ENCODE measurements at places on chromosomes 3 and 15. TPM values are rescaled to one million over a fixed set of nuclear protein-coding genes. Genes with fewer than 3 reads are reported as not detected.
A peak's percentile ranks its signal among the peaks of the same experiment; 100 is the strongest.

Gene WWTR1
- total RNA-seq, result 340 TPM

Gene HRG
- total RNA-seq, result not detected

Gene RHOV
- total RNA-seq, result not detected

Gene KNG1
- not detected for total RNA-seq

Gene ZIC1
- total RNA-seq, result not detected

GRCh38 chr3:9826815-9827573 is 16.8 kb downstream of the RPUSD3 start:
- peak; percentile 48 for DNase-seq

DNA sequence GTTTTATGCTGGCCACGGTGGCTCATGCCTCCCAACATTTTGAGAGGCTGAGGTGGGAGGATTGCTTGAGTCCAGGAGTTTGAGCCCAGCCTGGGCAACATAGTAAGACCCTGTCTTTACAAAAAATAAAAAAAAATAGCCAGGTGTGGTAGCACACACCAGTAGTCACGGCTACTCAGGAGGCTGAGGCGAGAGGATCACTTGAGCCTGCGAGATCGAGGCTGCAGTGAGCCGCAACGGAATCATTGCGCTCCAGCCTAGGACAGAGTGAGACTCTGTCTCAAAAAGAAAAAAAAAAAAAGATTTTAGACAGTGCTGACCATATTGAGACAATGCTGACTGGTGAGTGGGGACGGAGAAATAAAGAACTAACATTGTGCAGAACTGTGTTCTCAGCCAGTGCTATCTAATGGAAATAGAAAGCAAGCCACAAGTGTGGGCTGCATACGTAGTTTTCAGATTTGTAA is 67.2 kb downstream of the ST6GAL1 start:
- no peak for DNase-seq

GRCh38 chr3:111227216-111227615 is 155.6 kb downstream of the NECTIN3 start:
- no peak for DNase-seq

GRCh38 chr3:98445949-98446406 is 17.0 kb upstream of the OR5K1 start:
- no peak for DNase-seq

DNA sequence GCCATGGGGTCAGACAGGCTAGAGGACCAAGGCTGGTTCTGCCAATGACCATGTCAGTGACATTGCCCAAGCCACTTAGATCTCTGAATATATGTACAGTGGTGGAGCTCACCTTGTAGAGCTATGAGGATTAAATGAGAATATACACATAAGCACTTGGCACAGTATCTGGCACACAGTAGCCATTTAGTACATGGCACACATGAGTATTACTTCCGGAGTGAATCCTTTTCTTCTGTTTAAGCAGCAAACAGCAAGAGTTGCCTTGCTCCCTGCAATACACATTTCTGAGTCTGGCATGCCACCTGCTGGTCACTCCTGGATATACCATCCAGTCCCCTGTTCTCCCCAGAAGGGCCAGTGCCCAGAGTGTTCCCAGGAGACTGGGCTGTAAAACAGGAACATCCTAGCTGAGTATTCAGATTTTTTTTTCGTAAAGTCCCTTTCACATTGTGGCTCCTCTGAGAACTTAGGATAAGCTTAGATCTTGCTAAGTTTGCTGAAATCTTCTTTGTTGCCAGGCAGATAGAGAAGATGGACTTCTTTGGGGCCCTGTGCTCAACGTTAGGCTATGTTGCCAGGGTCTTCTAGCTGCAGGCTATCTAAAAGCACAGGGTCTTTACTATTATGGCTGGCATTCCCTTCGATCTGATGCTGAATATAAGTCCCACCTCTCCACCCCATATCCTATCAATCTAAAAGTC is 203.4 kb downstream of the ADAMTS9 start:
- peak; percentile 87 for DNase-seq

- DNase-seq, result no peak
Measured at GRCh38 chr15:96180087-96180748, 150.3 kb upstream of the NR2F2 start.

DNA sequence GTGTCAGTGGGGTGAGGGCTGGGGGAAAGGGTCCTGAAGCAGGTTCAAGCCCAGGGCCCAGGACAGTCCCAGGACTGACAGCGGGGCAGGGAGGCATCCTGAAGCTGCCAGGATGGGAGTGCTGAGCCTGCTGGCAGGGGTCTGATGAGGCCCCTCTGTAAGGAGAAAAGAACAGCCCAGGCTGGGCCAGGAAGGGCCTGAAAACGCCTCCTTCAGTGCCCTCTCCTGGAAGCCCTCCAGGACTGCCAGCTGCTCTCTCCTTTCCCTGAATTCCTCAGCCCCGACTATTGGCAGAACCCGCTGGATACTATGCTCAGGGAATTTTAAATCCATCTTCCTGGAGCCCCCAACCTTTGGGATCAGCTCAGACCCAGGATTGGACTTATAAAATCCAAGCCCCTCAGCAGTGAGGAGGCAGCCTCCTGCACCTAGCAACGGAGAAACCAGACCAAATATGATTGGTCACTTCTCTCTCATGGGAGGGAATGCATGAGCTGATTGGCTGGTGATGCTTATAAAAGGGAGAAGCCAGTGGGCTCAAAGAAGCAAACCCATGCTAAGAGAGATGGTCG is 203.5 kb upstream of the LINGO1 start:
- DNase-seq, result peak; percentile 28

GRCh38 chr3:101810022-101810418 is 31.0 kb downstream of the NXPE3 start:
- no peak for DNase-seq

- DNase-seq, result no peak
Measured at GRCh38 chr3:52714335-52715302, 8.7 kb downstream of the SPCS1 start.

- no peak for DNase-seq
Measured at GRCh38 chr3:137062250-137062649, 104.5 kb downstream of the IL20RB start.

DNA sequence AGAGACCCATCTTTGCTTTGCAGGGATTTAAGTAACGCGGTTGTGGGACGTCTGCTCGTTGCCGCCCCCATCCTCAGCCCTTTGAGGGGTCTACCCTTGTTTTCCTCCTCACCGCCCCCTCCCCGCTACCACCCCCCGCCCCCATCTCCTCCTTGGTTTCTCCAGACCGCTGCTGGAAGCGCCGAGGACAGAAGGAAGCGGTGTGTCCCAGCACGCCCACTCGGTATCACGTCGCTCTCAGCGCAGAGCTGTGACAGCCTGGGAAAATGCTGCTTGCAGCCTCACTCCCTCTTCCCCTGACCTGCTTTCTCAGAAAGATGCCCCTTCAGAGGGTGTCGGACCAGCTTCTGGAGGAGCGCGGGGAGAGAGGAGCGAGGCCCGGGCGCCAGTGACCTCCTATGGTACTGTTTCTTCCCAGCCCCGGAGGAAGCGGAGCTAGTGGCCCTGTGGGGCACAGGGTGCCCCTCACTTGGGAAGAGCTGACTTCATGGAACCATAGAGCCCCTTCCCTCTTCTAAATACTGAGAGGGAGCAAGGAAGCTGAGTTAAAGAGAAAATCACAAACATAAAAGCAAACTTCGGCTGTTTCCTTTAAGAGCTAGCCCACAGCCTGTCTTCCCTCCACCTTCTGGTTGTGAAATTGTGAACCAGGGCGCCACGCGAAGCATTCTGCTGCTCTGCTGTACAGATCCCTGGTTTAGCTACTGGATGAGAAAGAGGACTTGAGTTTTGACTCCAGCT is 698 bp downstream of the IL1RAP start:
- DNase-seq, result peak; percentile 71

- DNase-seq, result no peak
Measured at GRCh38 chr3:106635271-106635670, 742.0 kb upstream of the CCDC54 start.

DNA sequence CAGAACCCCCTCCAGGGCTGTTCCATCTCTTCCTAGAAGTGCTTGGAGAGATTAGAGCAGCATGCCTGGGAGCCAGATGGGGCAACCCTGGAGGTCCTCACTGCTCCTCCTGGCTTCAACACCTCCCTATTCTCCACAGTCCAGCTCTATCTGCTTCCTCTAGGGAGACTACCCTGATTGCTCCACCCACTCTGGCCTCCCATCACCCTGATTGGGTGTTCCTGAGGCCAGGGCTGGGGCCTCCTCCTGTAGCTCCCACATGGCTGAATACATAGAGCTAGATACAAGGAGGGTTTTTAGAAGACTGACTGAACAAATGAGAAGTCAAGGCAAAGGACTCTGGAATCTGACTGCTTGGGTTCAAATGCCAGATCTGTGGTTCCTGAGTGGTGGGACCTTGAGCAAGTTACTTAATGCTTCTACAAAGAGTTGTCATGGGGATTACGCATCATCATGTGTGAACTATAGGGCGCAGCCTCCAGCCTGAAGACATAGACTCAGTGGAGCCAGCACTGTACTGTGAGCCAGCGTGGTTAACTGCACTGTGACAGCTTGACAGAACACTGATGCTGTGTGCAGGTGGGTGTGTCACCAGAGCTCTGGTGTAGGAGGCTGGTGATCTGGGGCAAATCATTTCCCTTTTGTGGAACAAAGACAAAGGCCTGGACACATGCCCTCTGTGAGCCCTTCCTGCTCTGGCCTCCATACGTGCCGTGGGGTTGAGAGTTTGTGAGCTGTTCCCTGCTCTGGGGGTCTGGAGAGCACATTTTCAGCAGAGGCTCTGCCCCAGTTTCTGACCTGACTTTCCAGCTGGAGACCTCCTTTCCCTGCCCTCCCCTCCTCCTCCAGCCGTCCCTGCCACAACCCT is 74.8 kb downstream of the SCN5A start:
- DNase-seq, result peak; percentile 18

GRCh38 chr3:96416549-96417255 is 397.7 kb upstream of the EPHA6 start:
- no peak for DNase-seq

DNA sequence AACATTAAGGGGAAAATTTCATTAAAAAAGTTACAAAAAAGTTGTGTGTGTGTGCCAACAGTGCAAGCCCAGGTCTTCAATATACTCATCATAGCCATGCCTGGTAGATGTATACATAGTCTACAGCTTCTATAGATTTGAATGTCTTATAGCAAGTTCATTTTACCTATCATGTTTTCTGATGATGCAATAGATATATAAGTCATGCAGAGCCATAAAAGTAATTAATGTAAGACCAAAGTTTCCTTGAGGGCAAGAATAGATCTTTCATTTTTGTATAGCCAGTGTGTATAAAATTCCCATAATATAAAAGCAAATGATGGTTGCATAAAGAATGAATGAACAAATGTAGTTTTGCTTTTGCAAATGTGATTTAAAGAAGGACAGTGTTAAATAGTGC is 1138.4 kb downstream of the TBL1XR1 start:
- no peak for DNase-seq

DNA sequence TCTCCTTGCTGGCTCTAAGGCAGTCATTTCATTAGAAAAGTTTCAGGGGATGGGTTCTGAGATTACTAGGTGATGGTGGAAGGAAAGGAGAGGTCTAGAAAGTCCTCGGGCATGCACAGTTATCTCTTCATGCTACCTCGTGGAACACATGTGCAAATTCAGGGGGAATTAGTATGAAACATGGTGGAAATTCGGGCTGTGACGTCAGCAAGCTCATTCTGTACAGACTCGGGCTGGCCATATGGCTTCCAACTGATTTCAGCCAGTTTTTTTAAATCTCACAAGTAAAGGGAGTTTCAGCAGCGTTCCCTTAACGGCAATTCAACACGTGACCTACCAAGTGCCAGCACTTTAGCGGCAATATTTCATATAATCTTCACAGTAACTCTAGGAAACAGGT is 251.1 kb downstream of the TBL1XR1 start:
- no peak for DNase-seq

DNA sequence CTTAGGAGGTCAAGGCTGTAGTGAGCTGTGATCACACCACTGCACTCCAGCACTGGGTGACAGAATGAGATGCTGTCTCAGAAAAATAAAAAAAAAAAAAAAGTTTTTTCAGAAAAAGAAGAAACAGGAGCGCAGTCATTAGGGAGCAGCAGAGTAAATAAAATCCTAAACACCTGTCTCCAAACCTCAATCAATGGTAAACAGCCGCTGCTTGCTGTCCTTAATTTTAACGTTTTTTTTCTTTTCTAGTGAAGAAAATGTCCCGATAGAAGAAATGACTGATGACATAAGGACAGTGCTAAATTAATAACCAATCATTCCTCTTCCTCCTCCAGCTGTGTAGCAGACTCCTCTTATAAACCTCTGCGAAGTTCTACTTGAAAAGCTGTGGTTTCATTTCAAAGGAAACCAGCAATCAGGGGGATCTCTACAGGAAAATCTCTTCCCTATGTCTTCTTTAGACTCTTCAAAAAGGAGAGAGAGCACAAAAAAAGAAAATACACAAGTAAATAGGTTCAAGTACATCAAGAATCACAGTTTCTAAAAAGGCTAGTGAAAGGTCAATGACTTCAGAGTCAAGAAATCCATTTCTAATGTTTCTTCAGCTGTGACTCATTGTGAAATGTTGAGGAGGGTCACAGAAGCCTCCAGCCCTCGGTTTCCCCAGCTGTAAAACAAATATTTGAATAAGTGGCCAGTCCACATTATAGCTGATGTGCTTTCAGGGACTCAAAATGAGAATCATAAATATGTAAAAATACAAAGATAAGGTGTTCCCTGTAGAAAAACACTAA is 127.6 kb downstream of the TMCO5A start:
- no peak for DNase-seq

DNA sequence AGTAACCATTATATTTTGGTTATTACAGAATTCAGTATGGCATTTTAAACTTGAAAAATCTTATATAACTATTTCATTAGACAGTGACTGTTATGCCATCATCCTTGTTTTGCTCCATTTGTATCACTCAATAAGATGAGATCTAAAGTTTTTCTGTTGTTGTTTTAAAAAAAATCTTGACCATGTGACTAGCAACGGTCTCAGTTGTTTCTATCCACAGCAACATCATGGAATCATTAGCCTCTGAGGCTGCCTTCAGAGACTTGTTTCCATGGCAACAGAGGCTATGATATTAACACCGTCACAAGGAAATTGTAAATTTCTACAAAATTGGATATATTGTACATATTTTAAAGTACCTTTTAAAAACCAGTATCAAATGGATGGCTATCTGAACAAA is 129.8 kb downstream of the DLG1 start:
- DNase-seq, result no peak

DNA sequence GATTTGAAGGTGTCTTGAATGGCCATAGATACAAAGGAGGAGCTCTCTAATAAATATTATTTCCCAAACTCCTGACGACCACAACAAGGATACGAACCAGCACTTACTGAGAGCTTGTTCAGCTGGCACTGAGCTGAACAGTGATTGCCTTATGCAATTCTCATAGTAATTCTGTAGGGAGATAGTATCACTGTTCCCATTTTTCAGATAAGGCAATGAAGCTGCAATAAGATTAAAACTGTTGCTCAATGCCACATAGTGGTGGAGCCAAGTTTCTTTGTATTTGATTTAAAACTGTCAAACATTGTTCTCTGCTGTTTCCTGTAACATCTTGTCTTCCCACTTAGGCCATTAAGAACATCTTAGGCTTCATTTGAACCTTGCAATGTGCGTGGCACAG is 163.9 kb downstream of the RPLP1 start:
- DNase-seq, result no peak

- no peak for DNase-seq
Measured at GRCh38 chr15:77797270-77797669, 164.6 kb upstream of the LINGO1 start.
